Activated CD4-positive, alpha-beta T cell treated with anti-CD3 and anti-CD28 coated beads, Interleukin-2, amount 50 U/mL, for 16 hours (primary cell): ENCODE measurements at places on chromosomes 1 and 21.

- DNase-seq, result no peak
Measured at GRCh38 chr1:182304218-182304617, 87.4 kb downstream of the GLUL start.

DNA sequence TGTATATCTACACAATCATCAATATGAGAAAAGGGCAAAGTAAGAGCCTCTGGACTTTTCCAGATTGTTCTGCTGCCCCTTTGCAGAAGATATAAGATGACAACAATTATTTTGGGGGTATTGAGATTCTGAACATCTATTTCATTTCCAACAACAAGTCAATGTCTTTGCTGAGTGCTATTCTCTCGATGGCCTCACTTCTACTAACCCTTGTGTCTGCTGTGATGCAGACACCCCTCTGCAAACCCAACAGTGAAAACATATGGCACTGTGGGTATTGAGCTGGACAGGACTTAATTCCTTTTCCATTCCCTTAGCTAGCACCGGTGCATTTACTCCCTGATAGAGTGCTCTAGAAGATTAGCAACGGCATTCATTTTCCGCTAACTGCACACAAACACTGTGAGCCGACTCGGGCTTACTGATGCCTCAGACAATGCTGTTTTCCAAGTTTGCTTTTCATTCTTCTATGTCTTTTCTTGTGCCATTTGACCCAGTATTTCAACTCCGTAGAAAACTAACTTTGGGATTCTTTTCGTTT is 33.4 kb upstream of the SMYD2 start:
- DNase-seq, result no peak

DNA sequence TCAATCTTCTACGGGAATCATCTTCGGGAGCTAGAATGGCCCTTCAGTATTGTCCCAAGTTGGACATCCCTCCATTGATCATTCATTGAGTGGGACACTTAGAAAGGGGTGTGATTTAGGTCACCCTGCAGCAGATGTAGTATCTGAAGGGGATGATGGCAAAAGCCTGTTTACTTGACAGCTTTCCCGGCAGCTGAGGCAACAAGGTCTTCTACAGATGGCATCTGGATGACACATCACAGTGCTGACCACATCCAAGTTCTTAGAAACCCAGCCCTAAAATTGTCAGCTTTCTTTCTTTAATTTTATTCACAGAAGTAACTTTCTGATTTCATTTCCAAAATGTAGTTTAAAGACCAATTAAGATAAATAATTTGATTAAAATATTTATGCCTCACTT is 150.3 kb downstream of the AMY1C start:
- no peak for DNase-seq

- no peak for DNase-seq
Measured at GRCh38 chr21:32136546-32136945, 142.3 kb downstream of the MIS18A start.

DNA sequence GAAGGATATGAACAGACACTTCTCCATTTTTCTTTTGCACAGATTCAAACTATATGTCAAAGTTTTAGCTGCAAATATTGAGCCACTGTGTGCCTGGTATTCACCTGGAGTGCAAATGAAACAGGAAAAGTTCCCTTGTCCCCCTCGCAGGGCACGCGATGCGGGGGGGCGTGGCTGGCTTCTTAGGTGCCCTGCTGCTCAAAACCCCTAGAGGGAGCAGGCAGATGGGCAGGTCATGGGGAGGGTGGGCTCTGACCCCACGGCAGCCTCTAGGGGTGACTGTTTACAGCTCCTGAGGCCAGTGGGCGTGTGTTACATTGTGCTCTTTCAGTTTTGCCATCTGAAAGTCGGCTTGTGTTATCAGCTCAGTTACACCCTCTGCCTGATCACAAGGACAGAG is 931.2 kb upstream of the B3GALT2 start:
- DNase-seq, result no peak

GRCh38 chr1:201418461-201418860 is 3.1 kb downstream of the TNNI1 start:
- DNase-seq, result no peak
